ENCODE measurements at places on chromosomes 16 and 17. TPM values are rescaled to one million over a fixed set of nuclear protein-coding genes. Genes with fewer than 3 reads are reported as not detected.
A peak's percentile ranks its signal among the peaks of the same experiment; 100 is the strongest.

The CLEC19A gene
- not detected for total RNA-seq

The KRTAP2-3 gene
- total RNA-seq = not detected

DNA sequence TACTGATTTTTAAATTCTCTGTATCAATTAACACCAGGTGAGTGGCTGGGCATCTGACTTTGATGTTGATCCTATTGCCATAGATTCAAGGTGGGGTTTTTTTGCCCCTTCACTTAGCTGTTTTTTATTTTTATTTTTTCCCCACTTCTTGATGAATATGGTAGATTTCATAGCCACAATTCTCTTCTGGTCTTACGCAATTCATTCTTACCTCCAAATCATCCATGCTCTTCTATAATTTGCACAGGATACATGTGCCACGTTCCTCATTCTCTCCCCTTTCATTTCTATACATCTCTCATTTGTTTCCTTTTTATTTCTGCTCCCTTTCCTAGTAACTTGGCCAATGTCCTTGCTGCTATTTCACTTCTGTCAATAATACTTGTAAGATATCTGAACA, 14.9 kb upstream of the HS3ST4 start:
- DNase-seq = no peak

DNA sequence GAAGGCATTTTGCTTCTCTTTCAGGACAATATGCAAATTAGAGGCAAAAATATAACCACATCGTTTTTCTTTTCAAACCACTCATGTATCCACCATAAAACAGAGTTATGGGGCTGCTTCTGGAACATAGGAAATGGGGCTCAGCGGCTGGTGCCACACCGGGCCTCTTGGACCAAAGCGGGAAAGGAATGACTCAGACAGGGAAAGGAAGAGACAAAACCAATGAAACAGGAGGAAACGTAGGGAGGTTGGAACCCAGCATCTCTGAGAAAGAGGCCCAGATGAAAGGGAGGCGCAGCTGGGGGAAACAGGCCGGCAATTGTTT, 28.5 kb downstream of the CUEDC1 start:
- DNase-seq = no peak

The TEKT5 gene
- not detected for total RNA-seq

GRCh38 chr16:66580605-66581209, 1.4 kb downstream of the CMTM2 start:
- DNase-seq = no peak

DNA sequence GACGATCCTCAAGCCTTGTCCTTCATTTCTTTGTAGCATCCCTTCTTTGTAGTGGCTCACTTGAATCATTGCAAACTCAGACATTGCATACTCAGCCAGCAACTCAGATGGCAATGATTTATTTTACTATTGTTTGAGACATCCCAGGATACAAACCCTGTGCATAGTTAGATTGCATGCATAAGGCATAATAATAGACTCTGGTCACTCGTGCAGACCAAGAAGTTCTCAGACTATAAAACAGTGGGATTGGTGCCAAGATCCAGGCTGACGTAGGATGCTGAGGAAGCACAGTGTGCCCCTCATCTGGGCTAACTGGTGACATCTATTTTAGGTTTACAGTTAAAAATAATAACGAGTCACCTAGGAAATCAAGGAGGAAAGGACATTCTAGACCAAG, 142.3 kb downstream of the PMP22 start:
- no peak for DNase-seq

The KRTAP17-1 gene
- not detected for total RNA-seq

GRCh38 chr16:89015271-89015859, 38.4 kb upstream of the CBFA2T3 start:
- DNase-seq = no peak

GRCh38 chr16:1494711-1495110, 1.6 kb downstream of the TELO2 start:
- DNase-seq = peak; percentile 84

The TEKT1 gene
- not detected for total RNA-seq

- no peak for DNase-seq
Measured at GRCh38 chr17:63760771-63761539, 12.4 kb downstream of the CCDC47 start.

The EVPL gene
- 0.07 TPM for total RNA-seq

DNA sequence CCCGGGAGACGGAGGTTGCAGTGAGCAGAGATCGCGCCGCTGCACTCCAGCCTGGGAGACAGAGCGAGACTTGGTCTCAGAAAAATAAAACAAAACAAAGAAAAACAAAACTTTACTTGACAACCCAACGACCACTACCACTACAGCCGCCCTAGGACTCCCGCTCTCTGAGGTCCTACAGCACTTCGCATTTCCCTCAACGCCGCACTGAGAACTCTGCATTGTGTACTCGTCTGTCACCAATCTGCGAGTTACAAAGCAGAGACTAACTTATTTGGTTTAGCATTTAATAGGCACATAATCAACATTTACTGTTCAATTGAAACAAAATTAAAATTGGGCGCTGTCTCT, 479 bp upstream of the ZNF207 start:
- peak; percentile 33 for DNase-seq

DNA sequence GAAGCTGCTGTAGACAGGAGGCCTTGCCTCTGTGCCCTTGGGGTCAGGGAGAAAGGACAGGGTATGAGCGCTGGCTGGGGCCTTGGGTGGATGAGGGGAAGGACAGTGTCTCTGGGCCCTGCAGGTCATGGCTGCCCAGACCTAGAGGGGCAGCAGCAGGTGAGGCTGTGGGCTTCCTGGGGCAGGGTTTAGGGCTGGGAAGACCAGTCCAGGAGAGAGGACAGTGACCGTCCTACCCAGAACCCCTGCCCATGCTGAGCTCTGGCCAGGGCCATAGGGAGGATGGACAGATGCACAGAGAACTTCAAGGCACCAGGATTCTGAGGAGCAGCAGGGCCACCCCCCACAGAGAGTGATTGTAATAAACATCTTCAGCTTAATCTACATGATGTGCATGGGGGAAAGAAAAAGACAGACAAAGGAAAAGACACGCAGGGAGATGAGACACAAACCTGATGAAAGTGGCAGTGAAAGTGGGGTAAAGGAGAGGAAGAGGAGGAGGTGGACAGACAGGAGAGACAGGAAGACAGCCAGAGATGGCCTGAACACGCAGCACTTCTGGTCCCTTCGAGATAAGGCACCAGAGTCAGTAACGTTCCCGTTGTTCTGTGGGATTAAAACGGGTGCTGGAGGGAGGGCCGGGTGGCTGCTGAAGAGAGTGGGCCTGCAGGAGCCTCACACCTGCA, 17.5 kb downstream of the FLOT2 start:
- DNase-seq = peak; percentile 7

DNA sequence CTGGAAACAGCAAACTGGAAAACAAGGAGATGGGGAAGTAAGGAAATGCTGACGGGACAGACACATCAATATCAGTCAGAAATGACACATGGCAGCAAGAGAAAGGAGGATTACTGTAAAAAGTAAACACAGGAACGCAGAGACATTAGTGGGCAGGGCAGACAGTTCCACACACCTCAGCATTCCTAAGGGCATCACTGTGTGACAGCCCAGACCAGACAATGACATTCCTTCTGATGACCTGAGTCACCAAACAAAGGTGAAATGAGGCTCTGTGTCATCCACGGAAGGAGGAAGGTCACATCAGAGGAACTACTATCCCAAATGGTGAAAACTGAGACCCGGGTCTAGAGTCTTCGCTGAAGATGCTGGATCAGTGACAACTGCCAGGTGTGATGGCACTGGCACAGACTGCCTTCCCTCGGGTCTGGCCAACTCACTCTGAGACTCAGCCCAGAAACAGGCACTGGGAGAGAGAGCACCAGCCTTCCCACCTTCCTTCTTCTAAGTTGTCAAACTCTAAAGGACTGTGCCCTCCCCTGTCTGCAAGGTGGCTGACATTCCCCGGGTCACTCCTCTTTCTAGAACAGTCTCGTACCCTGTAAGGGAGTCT, 36.7 kb downstream of the TK2 start:
- DNase-seq = no peak

The KRT12 gene
- total RNA-seq = not detected

GRCh38 chr17:81398832-81399411, 3.7 kb downstream of the BAHCC1 start:
- DNase-seq = no peak

- DNase-seq = peak; percentile 61
Measured at GRCh38 chr17:72121164-72122009, 567 bp downstream of the SOX9 start.

- peak; percentile 82 for DNase-seq
Measured at GRCh38 chr17:19867329-19868078, at the start of gene ULK2. Gene ULK2 (minus strand): TSS chr17:19867936. CDS start chr17:19867417, 519 bp downstream.

The ENPP7 gene
- not detected for total RNA-seq

The CNOT1 gene
- 88.9 TPM for total RNA-seq

DNA sequence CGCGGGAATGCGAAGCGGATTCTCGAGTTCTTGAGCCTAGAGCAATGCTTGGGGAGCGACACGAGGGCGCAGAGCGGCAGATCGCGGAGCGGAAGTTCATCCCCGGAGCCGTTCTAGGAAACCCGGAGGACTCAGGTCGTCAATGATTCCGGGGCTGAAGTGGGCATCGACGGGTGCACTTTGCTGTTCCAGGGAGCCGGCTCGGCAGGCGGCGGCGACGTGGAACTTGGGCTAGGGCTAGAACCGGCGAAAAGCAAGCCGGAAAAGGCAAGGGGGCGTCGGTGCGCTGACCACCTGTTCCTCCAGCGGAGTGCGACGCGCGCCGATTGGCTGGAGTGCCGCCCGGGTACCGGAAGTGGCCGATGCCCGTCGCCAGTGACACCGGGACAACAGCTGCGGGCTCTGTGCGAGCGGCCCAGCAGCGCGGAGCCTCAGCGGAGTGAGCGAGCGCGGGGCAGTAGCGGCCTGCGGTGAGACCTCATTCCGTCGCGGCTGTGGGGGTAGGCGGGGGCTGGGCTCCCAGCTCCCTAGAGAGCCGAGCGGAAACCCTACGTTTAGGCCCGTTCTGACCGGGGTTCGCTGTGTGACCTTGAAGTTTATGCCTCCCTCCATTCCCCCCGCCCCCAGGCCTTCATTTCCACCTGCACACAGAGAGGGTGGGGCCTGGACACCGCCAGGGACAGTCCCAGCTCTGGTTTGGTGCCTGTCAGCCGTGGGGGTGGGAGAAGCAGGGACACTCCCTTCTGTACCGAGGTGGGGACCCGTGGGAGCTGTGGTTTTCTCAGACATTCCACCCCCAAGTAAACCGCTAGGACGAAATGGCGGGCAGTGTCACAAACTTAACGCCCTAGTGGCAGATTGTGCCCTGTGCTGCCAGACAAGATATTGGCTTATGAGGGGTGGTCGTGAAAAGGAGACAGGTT, at the start of gene ZFP3:
TSS of gene ZFP3 (plus strand) at position 362 of the 923 bp plus-strand sequence. CDS start 13,038 bp downstream, outside the sequence.
- peak; percentile 92 for DNase-seq

DNA sequence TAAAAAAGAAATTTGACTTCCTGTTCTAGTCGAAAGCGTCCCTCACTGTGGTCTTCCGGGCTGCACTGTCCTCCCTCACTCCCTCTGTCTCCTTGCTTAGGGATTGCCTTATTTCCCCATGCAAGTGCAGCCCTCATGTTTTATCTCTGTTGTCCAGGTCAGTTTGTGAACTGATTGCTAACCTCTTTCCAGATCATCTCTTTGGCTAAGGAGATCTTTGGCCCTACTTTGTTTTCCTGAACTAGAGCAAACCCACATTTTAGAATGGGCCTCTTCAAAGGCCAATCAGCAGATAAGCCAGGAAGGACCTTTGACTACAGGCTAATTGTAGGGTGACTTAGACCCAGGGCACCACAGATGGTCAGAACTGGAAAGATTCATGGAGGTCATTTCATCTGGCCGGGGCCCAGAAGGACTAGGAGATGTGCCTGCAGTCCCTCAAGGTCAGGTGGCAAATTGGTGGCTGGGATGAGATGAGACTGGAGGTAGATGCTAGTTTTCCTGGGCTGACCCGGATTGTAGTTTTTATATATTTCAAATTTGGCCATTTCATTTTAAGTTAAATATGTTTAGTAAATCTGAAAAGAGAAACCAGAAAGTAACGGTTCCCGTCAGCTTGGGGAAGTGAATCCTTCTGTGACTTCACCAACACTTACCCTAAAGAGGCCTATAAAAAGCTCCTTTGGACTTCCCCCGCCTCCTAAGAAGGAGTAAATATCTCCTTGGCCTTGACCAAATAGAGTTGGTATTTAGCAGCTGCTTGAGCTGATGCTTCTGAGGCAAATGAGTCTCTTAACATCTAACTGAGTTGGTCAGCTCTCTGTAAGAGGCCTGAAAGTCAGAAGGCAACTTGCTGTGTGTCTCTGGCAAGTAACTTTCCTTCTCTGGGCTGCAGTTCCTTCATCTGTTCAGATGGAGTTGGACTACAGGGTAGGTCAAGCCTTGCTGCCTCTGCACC, 6.2 kb upstream of the SLC25A19 start:
- DNase-seq = no peak

DNA sequence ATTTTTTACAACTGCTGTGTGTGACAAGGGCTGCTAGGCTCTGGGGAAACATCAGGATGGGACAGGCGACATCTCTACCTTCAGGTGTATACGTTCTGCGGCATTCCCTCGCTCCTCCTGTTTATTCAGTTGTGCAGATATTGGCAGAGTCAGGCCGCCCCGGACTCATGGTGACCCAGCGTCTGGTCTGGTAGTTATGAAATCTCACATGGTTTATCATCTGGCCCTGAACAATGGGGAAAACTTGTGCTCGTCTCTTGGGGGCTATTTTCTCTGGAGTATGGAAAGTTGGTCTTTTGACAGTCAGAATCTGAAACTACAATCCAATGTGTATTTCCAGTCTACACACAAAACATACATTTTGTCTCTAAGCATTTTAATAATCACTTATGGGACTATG, 3.3 kb downstream of the MARCHF10 start:
- DNase-seq = no peak

DNA sequence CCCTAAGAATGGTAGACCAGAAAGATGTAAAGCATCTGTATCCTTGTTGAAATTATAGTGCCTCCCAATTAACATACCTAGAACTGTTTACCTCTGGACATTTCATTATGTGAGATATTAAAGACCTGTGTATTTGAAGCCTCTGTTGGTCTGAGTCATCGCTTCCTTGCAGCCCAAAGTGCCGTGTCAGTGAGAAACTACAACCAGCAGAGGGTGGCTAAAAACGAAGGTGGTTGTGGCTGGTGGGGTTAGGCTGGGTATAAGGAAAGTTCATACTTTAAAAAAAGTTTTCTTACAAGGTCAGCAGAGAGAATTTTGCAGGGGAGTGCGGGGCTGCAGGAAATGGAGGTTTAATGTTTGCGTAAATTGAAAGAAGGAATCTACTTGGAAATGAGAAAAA, 290.7 kb downstream of the TMEM114 start:
- no peak for DNase-seq

The CDH1 gene
- not detected for total RNA-seq

Data from left ventricle myocardium superior (tissue), 1 donor.